ENCODE measurements at places on chromosomes 5 and 9. TPM values are rescaled to one million over a fixed set of nuclear protein-coding genes. Genes with fewer than 3 reads are reported as not detected.

Gene GHR
- not detected for total RNA-seq

Gene RORB
- total RNA-seq, result 0.14 TPM

Gene THBS4
- 6.7 TPM for total RNA-seq

Gene IRX4
- not detected for total RNA-seq
